Thymus (tissue), 14 donors: ENCODE measurements at places on chromosomes 1 and 21.

DNA sequence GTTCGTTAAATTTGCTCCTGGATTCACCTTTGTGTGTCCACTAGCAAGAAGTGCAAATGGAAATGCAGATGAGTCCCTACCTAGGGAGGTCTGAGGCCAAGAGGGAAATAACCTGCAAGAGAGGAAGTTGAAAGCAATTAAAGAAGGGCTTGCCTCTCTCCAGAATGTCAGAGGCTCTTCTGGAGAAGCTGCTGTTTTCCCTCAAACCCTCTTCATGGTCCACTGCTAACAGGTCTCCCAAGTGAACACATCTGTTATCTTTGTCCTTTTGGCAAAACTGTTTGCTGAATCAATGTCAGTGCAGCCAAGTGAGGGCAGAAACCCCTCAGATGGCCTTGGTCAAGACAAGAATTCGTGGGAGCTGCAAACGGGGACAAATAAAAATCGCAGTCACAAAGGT lies 177.3 kb upstream of the PLXNA2 start:
- H3K36me3 ChIP-seq, result no peaks in the 10 kb centered on the region
- no peak for DNase-seq
- H3K4me1 ChIP-seq, result no peaks in the 10 kb centered on the region
- no peak overlapping the region for H3K27ac ChIP-seq

DNA sequence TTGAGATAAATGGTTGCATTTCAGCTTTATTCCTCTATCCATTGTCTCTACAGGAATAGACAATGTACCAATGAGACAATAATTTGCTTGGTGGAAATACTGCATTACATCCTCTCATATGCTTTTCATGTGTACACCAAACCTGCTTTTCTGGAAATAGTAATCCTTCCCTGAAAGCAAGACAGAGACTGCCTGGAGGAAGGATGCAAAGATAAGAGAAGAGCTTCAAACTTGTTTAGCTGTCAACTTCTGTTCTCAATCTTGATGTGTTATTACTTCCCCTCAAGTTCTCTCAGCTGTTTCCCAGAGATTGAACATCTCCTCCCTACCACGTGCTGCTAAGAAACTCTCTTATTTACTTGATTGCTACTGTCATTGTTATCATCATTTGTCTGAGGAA lies 1125.4 kb upstream of the TMPRSS15 start:
- no peaks in the 10 kb centered on the region for H3K36me3 ChIP-seq
- H3K4me3 ChIP-seq, result no peak overlapping the region
- H3K27me3 ChIP-seq, result no peaks in the 10 kb centered on the region

- no peak overlapping the region for H3K4me3 ChIP-seq
- peak overlapping the region; percentile 64 for H3K27ac ChIP-seq
- no peaks in the 10 kb centered on the region for H3K36me3 ChIP-seq
- DNase-seq, result no peak
- H3K27me3 ChIP-seq, result no peaks in the 10 kb centered on the region
- H3K4me1 ChIP-seq, result peaks cover 36% of the 10 kb centered on the region
These were observed 28.3 kb upstream of the RCSD1 start for GRCh38 chr1:167601442-167602383.

DNA sequence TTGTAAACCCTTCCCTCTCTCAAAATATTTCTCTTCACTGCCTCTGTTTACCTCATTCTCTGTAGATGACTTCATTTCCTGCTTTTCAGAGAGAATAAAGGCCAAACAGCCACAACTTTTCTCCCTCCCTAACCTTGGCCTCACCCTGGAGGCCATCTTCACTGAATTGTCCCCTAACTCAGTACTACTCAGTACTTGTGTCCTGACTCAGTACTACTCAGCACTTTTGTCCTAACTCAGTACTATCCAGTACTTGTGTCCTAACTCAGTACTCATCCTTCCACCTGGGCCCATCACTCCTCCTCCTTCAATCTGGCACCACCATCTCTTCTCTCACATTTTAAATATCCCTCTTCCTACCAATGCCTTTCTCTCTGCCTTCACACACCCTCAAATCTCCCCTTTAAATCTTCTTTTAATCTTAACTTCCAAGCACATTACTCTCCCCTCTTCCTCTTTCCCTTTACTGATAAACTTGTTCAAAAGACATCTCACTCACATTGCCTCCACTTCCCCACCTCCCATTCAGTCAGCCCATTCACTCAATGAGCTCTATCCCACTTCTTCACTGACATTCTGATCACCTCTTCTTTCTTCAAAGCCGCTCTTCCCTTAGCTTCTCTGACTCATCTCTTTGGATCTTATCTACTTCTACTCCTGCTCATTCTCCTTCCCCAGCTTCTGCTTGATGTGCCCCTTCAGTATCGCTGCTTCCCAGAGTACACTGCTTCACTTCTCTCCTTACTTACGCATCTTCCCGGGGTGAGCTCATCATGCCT lies 121.4 kb downstream of the RNF220 start:
- no peaks in the 10 kb centered on the region for H3K4me1 ChIP-seq
- no peak overlapping the region for H3K4me3 ChIP-seq
- no peaks in the 10 kb centered on the region for H3K36me3 ChIP-seq
- no peak overlapping the region for H3K27ac ChIP-seq

DNA sequence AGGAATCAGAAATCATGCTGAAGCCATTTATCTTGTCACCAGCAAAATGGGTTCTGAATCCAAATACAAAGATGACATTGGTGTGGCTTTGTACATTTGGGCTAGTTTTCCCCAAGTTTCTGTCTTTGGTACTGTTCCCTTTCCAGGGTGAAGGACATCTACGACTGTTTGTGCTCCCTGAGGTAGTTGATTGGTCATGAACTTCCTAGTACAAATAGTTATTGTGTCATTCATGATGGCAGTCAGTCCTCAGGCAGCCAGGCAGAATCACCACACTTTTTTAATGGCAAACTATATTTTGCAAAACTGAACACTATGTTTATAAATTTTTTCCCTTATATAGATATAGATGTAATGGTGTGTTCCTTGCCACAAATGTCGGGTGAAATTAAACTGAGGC lies 46.0 kb downstream of the CEP350 start:
- H3K36me3 ChIP-seq, result no peaks in the 10 kb centered on the region
- no peak overlapping the region for H3K27ac ChIP-seq
- no peak for DNase-seq
- H3K4me3 ChIP-seq, result no peak overlapping the region

GRCh38 chr1:173392895-173393658 lies 84.1 kb upstream of the PRDX6 start:
- no peak for DNase-seq
- H3K27me3 ChIP-seq, result no peaks in the 10 kb centered on the region
- no peak overlapping the region for H3K4me3 ChIP-seq
- H3K36me3 ChIP-seq, result no peaks in the 10 kb centered on the region

- H3K4me3 ChIP-seq, result no peak overlapping the region
- peaks cover 7% of the 10 kb centered on the region for H3K4me1 ChIP-seq
- H3K27me3 ChIP-seq, result no peaks in the 10 kb centered on the region
- no peak for DNase-seq
- no peaks in the 10 kb centered on the region for H3K36me3 ChIP-seq
- no peak overlapping the region for H3K27ac ChIP-seq
These were observed 93.1 kb downstream of the VAV3 start for GRCh38 chr1:107871687-107872395.

DNA sequence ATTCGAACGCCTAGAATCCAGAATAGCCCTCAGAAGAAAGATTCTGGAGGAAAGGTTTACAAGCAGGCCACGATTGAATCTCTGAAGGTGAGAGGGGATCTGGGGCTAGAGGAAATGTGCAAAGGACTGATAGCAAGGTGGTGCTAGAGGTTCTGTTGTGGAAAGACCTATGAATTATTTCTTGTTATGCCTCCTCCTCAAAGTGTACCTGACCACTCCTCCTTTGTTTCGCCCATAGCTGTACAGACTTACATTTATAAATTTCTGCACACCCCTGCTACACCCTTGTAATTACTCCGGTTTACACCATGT lies 986 bp downstream of the TCEANC2 start:
- peak overlapping the region; percentile 77 for H3K4me3 ChIP-seq
- peaks cover 10% of the 10 kb centered on the region for H3K4me1 ChIP-seq

- no peak overlapping the region for H3K27ac ChIP-seq
- no peaks in the 10 kb centered on the region for H3K36me3 ChIP-seq
- no peak overlapping the region for H3K4me3 ChIP-seq
- DNase-seq, result no peak
- H3K4me1 ChIP-seq, result no peaks in the 10 kb centered on the region
These were observed 111.2 kb upstream of the ADGRL2 start for GRCh38 chr1:81689531-81689941.
